Activated T-helper 2 cell treated with anti-CD3 and anti-CD28 coated beads, Interferon-gamma antibody, Interleukin-2, Interleukin-4, amounts not matched to agents 10 μg/mL and 5 μg/mL and 100 μg/mL, durations not matched to agents 14 hours and 24 hours and 36 hours (primary cell): ENCODE measurements at places on chromosomes 1 and 21. TPM values are rescaled to one million over a fixed set of nuclear protein-coding genes. Genes with fewer than 3 reads are reported as not detected.

The DMRTA2 gene
- not detected in 2 replicates for total RNA-seq

The PSMB4 gene
- total RNA-seq: 443 and 458 TPM in 2 replicates

The PLEKHA6 gene
- total RNA-seq: 0.52 and 1.9 TPM in 2 replicates

The CFAP107 gene
- not detected in 2 replicates for total RNA-seq

The HPCAL4 gene
- total RNA-seq: 0.39 and 0.48 TPM in 2 replicates

The ERRFI1 gene
- total RNA-seq: 3.1 and 3.8 TPM in 2 replicates

The LY9 gene
- 0.28 and 0.34 TPM in 2 replicates for total RNA-seq

The CYP4B1 gene
- not detected in 2 replicates for total RNA-seq

The ANGPTL3 gene
- total RNA-seq: not detected in 2 replicates

The KIAA1614 gene
- total RNA-seq: 0.09 and 0.14 TPM in 2 replicates

The IFI16 gene
- 108 and 113 TPM in 2 replicates for total RNA-seq

The CCDC24 gene
- total RNA-seq: 2.1 and 2.3 TPM in 2 replicates

The JAM2 gene
- total RNA-seq: 0.28 and 0.64 TPM in 2 replicates

The RNPC3 gene
- total RNA-seq: 15.9 and 19.3 TPM in 2 replicates

The B3GALT2 gene
- total RNA-seq: not detected in 2 replicates

The CHAF1B gene
- 34.2 and 35.8 TPM in 2 replicates for total RNA-seq

The GPR52 gene
- total RNA-seq: 1.6 and 2.3 TPM in 2 replicates

The SLFNL1 gene
- total RNA-seq: 0.14 and 0.18 TPM in 2 replicates

The IL20 gene
- not detected in 2 replicates for total RNA-seq

The NPPB gene
- total RNA-seq: not detected in 2 replicates

The HOOK1 gene
- total RNA-seq: 0.90 and 1.4 TPM in 2 replicates

The EFCAB14 gene
- 69.1 and 71.3 TPM in 2 replicates for total RNA-seq
